ENCODE measurements at places on chromosomes 12 and 14.

DNA sequence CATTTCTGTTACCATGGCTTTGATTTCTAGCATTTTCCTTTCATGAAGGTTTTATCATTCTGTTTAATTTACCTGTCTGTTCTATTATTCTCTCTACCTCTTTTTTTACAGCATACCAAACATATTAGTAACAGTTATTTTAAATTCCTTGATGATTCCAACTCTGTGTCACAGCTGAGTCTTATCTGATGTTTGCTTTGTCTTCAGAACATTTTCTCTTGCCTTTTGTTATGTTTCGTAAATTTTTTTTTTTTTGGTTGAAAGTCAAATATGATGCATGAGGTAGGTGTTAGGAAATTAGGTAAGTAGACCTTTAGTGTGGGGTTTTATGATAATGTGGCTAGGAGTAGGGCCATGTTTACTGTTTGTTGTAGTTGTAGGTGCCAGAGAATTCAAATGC, 496.4 kb downstream of the FOXG1 start:
- DNase-seq, result no peak

DNA sequence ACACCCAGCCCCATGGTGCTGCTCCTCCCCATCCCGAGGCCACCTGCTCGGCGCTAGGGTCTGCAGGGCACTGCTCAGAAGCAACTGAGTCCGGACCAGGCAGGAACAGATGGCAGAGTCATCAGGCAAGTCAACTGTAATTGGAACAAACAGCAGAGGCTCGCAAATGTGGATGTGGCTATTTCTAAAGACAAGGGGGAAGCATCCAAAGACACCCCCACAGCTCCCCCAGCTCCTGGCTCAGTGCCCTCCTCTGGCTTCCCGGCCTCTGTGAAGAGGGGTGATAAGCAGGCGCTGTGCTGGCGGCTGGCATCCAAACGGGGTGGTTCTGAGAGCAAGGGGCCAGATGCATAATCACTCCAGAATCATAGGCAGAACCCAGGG, 125.6 kb downstream of the PIWIL1 start:
- no peak for DNase-seq

- DNase-seq, result no peak
Measured at GRCh38 chr12:27252934-27253333, 8.8 kb downstream of the STK38L start.

- no peak for DNase-seq
Measured at GRCh38 chr12:7645395-7646177, 20.1 kb downstream of the APOBEC1 start.

DNA sequence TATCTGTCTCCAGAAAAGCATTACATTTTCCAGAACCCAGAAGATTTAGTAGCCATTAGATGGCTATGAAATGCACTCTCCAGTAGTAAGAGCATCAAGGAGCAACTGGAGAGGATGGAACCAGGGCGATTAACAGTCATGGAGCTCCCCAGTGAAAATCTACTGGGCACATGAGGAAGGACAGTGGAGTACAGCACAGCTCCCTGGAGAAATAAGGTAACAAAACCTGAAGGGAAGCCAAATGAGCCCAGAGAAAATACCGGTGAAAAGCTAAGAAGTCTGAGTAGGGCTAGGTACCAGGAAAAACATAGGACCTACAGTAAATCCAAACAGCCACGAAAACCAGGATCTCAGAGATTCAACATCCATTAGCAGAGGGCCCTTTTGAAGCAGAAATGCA, 21.6 kb downstream of the SOX5 start:
- DNase-seq, result no peak

- no peak for DNase-seq
Measured at GRCh38 chr14:56112781-56113180, 5.4 kb upstream of the PELI2 start.

DNA sequence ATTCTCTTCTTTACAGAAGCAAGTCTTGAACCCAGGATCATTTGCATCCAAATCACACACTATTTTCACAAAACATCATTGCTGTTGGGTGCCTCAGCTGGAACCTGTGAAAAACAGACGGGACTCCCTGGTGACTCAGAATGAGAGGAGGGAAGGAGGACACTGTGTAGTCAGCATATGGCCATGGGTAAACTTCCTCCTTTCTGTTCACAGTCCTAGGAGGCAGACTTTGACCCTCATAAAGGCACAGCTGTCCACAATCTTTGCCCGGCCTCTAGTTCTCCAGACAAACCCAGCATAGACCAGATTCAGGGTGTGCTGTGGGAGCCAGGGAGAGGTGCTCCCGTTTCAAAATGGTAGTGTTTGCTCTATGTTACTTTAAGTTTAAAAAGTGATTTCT, 62.0 kb downstream of the DYRK2 start:
- DNase-seq, result no peak

GRCh38 chr12:91935296-91935695, 210.3 kb downstream of the BTG1 start:
- DNase-seq, result no peak

DNA sequence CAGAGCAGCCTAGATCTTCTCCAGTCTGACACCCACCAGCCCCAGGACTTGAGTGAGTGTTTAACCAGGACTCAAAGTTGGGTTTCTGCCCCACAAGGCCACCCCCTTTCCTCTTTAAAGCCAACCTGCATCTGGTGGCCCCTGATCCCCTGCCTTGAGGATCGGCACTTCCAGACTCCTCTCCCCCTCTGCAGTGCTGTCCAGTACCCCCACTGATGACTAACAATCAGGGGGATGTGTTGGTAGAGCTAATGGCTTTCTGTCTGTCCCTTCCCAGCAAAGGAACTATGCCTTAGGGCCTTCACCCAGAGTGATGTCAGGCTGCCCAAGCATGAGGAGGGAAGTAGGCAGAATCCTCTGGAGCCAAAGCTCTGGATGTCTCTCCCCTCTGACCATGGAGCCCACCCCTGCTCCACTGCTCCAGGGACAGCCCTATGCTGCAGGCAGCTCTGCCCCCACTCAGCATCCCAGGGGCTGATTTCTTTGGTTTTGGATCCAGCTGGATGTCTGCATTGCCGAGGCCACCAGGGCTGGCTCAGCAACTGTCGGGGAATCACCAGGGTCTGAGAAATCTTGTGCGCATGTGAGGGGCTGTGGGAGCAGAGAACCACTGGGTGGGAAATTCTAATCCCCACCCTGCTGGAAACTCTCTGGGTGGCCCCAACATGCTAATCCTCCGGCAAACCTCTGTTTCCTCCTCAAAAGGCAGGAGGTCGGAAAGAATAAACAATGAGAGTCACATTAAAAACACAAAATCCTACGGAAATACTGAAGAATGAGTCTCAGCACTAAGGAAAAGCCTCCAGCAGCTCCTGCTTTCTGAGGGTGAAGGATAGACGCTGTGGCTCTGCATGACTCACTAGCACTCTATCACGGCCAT, 42.9 kb downstream of the DAD1 start:
- DNase-seq, result no peak

DNA sequence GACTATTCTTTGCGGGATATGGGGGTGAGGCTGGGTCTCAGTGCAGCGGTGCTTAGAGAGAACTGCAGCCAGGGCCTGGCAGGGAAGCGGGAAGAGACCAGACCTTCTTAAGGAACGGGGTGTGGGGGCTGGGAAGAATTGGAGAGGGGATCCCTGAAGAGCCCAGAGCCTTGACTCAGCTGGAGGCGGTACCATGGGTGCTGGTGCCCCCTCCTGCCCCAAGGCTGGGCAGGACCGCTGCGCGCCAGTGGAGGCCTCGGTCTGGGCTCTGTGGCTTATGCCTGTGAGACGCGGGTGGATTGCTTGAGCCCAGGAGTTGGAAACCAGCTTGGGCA, 1.3 kb upstream of the RNU7-1 start:
- DNase-seq, result no peak

DNA sequence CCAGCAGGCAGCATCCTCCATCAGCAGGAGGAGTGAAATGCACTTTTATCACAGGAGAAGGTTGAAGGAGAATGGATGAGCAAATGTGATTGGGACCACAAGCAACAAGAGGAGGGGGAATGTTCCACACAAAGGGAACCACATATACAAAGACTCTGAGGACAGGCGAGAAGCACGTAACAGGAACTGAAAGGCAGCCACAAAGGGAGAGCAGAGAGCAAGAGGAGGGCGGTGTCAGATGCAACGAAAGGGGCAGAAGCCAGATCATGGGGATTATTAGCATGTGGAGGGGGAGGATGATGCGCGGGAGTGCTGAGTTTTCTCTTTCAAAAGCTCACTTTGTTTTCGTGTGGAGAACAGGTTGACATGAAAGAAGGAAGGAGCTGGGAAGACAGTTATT, 241.1 kb downstream of the SPTSSA start:
- DNase-seq, result no peak

DNA sequence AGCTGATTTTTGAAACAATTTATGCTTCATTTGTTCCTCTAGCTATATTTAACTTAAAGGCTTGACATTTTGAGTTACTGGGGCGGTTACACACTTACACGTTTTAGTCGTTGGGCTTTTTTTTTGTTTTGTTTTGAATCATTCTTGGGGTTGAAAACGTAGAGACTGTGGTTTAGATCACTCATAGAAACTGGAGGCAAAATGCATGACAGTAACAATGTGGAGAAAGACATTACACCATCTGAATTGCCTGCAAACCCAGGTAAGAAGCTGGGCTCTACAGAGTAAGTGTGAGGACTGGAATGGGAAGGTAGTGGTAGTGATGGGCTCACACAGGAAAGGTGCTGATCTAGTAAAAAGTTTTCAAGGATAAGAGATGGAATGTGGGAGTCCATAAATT, at the start of gene CLEC2D:
Gene CLEC2D (plus strand): TSS at position 180 of the 400 bp plus-strand sequence. CDS start 22 bp downstream, at position 202.
- DNase-seq, result no peak

- no peak for DNase-seq
Measured at GRCh38 chr14:44163946-44164345, 343.1 kb downstream of the FSCB start.
